ENCODE measurements at places on chromosomes 16 and 17.

DNA sequence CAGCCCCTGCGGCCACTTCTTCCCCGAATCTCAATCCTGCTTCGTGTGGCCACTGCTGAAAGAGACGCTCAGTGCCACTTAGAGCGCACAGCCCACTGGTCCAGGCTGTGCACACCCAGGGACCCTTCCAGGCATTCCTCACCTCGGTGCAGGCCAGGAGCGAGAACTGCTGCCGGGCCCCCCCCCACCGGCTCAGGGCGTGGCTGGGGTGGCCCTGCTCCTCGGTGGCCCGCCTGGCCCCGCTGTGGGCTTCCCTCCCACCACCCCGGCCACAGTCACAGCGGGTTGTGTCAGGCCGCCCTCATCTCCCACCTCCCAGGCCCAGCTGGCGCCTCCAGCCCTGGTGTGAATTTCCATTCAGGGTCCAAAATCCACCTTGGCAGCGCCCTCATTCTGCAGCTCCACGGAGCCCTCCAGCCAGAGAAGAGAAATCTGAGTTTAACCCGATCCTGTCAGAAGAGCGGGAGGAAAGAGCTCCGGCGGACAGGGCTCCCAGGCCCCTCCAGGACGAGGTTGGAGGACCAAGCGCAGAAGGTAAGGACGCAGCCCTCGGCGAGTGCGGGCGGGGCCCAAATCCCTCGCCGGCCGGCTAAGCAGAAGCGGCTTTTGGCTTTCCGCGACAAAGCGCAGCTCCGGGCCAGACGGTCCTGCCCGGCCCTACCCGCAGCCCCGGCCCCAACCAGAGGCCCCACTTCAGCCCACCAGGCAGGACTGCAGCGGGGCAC, 12.0 kb downstream of the TBC1D16 start:
- DNase-seq = no peak
- H3K27ac ChIP-seq = no peak overlapping the region
- no peaks in the 10 kb centered on the region for H3K36me3 ChIP-seq
- H3K4me1 ChIP-seq = peaks cover 9% of the 10 kb centered on the region

DNA sequence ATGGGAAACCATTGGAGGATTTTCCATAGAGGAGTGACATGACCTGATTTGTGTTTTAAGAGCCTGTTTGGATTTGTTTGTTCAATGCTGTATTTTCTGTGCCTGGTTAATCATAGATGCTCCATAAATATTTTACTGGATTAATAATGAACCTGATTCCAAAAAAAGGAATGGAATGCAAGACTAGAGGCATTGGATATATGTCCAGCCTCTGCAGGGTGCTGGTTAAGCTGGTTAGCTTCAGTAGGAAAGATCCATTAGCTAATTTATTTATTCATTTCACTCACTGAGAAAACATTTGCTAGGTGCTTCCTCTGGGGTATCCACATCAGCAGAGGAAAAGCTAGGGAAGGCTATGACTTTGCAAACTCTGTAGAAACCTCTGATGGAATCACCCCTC, 57.7 kb downstream of the SHISA9 start:
- H3K27ac ChIP-seq = no peak overlapping the region
- H3K27me3 ChIP-seq = no peaks in the 10 kb centered on the region
- H3K4me3 ChIP-seq = no peak overlapping the region
- no peaks in the 10 kb centered on the region for H3K4me1 ChIP-seq
- H3K36me3 ChIP-seq = no peaks in the 10 kb centered on the region

DNA sequence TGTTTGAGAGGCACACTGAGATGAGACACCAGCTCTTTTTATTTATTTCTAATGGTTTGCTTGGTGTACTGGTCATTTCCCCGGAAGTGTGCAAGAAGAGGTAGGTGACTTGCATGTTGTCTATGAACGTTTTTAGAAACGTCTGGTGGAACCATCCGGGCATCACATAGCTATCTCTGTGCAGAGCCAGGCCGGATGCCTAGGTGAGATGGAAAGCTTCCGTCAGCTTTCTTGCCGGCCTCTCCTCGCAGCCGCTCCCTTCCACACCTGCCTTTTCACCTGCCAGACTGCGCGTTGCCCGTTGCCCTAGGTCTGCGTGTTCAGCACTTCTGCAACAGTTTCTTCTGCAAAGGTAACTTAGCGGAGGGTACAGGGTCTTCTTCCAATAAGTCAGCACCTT, 416.0 kb downstream of the WWOX start:
- no peak overlapping the region for H3K27ac ChIP-seq
- H3K36me3 ChIP-seq = no peaks in the 10 kb centered on the region
- H3K4me3 ChIP-seq = no peak overlapping the region
- no peaks in the 10 kb centered on the region for H3K27me3 ChIP-seq

DNA sequence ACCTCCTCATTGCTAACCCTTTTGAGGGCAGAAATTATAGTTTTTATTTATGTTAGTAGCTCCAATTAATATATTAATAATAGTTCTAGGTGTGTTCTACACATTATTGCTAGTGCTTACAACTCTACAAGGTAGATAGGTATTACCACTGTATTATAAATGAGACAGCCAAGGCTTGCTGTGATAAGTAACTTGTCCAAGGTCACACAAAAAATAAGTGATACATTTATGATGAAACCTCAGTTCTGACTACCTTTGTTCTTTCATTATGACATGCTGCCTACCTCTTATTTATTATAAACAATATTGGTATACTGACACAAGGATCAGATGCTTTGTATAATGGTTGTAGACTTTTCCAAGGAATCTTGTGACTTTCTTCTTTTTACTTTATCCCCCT, 41.2 kb downstream of the NFAT5 start:
- DNase-seq = no peak
- no peaks in the 10 kb centered on the region for H3K36me3 ChIP-seq
- no peaks in the 10 kb centered on the region for H3K27me3 ChIP-seq
- no peak overlapping the region for H3K27ac ChIP-seq
- H3K4me1 ChIP-seq = peaks cover 29% of the 10 kb centered on the region

- H3K4me1 ChIP-seq = no peaks in the 10 kb centered on the region
- no peaks in the 10 kb centered on the region for H3K36me3 ChIP-seq
- DNase-seq = no peak
- H3K27ac ChIP-seq = no peak overlapping the region
- H3K27me3 ChIP-seq = no peaks in the 10 kb centered on the region
These were observed 647.7 kb upstream of the SOX9 start for GRCh38 chr17:71472809-71473789.

- H3K4me1 ChIP-seq = peaks cover 47% of the 10 kb centered on the region
- H3K27ac ChIP-seq = no peak overlapping the region
- no peaks in the 10 kb centered on the region for H3K36me3 ChIP-seq
- peaks cover 93% of the 10 kb centered on the region for H3K27me3 ChIP-seq
These were observed 1.3 kb downstream of the TUBB3 start for GRCh38 chr16:89924297-89924924.

Measured in esophagus squamous epithelium (tissue), 5 donors.